Stimulated activated CD4-positive, alpha-beta T cell treated with anti-CD3 and anti-CD28 coated beads, TNF-alpha, amount 100 ng/mL, for 24 hours (primary cell): ENCODE measurements at places on chromosomes 2 and 18.

- DNase-seq = no peak
Observed at GRCh38 chr2:138716183-138716582, 64.0 kb downstream of the NXPH2 start.

DNA sequence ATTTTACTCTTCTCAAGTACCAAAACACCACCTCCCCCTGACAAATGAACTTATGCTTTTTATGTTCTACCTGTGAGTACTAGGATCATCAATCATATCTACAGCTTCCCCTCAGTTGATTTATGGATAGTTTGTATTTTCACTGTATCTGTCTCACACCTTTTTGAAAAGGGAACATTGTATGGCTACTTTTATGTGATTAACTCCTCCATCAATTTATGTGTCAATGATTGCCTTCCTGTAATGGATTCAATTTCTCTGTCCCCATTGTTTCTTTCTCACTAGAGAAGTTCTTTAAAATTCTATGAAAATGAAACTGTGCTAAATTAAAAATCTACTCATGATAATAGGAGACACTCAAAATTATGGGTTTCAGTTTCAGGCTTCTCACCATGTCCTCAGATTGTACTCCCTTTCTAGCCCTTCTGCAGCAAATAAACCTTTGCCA lies 935.0 kb downstream of the TRIB2 start:
- DNase-seq = no peak

- DNase-seq = no peak
Observed at GRCh38 chr2:127658146-127658545, 12.2 kb downstream of the GPR17 start.

DNA sequence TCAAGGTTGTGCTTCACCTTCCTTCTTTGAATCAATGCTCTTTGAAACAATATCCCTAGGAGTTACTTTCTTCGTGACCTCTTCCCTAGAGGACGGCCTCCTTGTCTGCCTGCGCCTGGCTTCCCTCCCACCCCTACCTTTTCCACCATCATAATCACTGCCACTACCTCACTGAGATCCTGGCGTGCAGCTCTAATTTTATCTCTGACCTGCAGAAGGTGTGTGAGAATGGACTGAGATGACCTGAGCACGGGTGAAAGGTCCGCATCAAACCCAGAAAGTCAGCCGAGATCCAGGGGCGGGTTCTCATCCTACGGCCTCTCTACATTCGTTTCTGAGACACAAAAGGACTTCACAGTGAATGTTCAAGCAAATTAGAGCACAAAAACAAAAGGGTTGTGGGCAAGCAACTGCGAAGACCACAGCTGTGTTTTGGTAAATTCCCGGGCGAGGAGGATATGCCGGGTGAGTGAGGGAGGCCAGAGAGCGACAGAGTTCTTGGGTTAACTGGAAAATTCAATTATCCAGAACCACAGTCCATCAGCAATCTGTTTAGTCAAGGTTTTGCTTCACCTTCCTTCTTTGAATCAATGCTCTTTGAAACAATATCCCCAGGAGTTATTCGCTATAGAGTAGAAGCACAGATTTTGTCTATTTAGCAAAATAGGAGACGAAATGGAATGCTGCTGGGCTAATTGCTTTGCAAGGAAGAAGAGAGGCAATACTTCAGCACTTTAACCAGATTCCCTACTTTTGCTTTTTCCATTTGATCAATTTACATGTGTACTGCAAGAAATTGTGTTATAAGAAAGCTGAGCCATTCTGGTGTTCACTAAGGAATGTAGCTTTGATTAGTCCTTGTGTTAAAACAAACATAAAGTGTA lies 212.6 kb downstream of the ACKR3 start:
- no peak for DNase-seq

DNA sequence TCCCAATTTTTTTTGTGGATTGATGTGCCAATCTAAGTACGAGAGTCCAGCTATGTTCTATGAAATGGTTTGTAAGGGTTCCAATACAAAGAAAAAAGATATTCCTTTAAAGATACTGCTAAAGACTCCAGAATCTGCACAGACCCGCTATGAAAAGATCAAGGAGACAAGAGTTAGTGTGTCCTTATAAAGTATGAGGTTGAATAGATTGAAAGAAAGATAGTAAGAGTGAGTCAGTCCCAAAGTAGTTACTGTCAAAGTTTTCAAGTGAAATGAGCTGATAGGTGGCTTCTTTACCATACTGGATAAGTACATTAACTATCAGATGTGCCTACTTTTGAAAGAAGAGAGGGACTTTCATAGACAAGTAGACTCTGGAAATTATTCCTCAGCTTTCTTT lies 17.9 kb upstream of the EHBP1 start:
- no peak for DNase-seq

DNA sequence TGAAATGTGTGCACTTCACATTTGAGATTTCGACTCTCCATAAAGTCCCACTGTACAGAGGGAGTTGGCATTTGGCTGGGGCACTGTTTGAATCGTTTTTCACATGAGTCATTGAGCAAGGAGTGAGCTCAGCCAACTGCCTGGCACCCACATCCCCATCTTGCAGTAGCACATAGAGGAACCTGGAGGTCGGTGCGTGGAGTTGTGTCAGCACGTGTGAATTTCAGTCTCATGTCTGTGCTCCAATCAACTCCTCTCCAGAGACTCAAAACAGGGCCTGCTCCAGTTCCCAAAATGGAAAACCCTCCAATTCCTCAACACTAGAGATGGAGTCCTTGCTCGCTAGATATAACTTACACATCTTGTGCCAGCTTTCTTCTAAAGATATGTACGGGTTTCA lies 126.8 kb upstream of the CAPN13 start:
- no peak for DNase-seq

DNA sequence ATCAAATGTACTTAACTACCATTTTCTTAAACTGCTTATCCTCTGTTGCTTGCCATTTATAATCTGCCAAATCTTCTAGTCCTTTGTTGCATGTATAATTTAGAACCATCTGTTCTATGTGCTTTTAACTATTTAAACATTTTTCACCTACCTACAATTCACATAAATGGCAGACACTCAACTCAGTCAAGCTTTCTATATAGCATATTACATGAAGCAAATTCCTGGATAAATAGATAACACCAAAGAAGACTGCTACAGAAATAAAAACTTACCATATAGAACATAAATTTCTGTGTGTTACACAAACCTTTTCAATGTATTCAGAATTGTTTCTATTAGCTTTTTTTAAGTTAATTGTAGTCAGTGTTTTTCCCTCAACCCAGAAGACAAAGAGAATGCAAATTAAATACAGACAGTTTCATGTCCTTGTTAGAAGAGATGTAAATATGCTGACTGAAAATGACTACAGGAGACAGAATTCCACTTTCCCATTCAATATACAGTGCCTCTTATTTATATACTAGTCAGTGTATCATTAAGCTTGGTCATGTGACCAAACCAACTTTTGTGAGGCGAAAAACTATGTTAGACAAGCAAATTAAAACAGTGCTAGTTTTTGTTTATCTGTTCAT lies 2.6 kb downstream of the BAZ2B start:
- no peak for DNase-seq

DNA sequence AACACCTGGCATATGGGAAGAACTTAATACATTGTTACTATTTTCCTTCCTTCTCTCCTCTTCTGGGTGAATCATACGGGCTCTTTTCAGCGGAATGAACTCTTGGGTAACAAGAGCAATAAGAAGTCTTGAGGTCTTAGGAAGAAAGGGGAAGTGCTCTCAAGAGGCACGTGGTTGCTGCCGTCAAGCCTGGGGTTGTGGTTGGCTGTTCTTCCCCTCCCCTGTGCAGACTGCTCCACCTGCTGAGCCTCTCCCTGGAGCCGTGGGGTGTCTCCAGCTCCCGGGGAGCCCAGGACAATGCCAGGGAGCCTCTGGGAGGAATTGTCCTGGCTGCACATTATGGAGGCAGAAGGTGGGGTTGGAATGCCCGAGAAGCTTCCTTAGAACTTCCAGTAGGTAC lies 19.4 kb downstream of the TOGARAM2 start:
- no peak for DNase-seq

DNA sequence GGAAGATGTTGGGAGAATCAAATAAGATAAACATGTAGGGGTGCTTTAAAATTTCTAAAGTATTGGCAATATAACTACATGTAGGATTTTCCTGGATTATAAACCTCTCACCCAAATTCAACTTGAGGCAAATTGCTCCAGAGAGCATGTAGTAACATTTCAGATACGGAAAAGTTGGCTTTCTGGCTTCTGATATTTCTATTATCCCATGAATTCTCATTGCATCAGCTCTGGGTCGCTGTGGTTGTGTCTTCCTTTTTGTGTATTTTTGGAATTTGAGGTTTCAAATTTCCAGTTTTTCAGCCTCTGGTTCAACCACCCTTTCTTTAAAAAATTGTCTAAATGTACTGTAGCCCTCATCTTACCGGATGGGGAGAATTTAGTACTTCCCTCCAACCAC lies 32.3 kb downstream of the TGIF1 start:
- DNase-seq = no peak

- no peak for DNase-seq
Observed at GRCh38 chr2:199663157-199663556, 187.8 kb downstream of the FTCDNL1 start.

DNA sequence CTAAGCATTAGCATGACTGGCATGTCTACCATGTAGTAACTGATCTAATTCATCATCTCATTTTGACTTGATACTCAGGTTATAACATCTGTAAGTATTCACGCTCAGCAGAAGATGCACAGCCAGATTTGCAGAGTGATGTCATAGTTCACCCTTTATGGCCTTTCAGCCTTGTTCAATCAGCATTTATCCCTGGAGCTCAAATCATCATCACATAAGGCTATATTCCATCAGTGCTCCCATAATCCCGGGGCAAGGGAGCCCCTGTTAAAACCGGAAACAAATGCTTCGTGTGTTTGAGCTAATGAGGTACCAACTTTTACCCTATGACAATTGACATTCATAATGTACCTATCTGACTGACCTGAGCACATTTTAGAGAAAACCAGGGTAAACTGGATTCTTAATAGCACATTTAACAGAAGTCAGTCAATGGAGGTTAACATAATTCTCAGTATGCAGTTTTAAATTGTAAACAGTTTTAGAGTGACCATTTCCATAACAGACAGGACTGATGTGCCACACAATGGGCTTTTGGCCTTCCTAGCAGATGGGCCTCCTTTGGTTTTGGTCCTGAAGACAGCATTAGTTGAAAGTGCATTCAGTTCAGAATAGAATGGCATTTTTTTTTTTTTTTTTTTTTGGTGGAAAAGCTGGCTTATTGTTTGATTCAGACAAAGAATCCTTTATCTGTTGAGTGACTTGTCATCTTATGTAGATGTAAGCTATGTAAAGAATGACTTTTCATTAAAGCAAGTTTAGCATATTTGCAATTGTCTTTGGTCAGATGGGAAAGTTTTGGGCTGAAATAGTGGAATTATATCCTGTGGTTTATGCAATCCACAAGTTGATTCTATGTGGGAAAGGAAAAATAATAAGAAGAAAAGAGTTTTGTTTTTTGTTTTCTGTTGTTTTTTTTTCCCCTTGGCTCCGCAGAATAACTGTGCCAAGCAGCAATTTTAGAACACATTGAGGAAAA lies 866.0 kb upstream of the ACVR2A start:
- no peak for DNase-seq

DNA sequence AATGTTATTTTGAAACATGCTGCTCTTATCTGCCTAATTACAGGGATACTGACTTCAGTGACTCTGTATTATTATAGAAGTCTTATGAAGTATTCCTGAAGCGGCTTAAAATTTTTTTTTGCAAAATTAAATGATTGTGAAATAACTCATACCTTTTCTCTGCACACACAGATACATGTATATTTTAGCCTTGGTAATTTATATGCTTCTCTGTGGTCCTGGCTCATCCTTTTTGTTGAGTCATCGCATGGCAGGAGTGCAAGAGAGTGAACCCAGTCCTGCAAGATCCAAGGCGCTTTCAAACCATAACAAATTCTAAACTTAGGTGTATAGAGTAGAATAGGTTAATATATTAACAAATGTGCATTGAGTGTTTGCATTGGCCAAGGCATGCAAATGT lies 8.6 kb downstream of the CCNT2 start:
- no peak for DNase-seq

DNA sequence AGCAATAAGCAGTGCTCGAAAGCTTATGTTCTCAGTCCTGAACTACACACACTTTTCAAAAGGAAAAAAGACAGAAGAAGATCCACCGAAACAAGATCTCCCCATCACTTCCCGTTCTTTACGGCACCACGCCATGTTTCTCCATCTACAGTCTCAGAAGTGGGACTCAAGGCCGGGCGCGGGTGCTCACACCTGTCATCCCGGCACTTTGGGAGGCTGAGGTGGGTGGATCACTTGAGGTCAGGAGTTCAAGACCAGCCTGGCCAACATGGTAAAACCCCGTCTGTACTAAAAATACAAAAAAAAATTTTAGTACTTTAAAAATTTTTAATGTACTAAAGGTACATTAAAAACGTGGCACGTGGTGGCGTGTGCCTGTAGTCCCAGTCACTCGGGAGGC lies 31.2 kb downstream of the ZNF516 start:
- DNase-seq = no peak

DNA sequence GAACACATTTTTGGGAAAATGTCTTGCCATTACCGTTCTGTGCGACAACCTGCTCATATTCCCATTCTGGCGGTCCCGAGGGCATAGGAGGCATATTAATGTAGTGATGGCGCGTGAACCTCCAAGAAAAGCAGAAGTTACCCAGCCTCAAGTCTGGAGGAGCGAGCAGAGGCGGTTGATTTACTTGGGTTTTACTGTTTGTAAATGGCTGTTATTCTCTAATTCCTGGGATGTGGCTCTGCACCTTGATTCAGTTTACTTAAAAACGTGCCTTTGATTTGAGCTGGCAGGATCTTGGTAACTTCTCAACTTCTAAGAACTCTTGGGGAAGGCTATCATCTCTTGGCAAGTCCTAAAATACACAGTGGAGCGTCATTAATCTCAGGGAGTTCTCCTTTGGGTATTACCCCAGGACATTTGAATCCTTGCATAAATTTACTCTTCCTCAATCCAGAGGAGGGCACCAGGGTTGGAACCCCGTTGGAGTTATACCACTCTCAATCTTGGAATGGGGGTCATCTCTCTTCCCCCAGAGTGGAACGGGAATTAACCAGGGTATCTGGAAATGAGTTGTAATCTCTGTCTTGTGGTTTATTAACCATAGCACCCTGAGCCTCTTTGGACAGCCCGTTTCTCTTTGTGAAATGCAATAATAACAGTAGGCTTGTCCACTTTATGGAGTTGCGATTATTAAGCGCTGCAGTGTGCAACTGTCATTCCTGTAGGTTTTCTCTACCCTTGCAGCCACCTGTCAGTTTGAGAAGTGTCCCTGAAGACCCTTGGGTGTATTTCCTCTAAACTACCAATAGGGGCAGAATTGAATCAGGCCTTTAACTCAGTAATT lies 2.1 kb downstream of the HK2 start:
- DNase-seq = no peak

GRCh38 chr18:10081492-10081891 lies 167.7 kb downstream of the VAPA start:
- DNase-seq = no peak

- peak; percentile 2 for DNase-seq
Observed at GRCh38 chr2:200810998-200811332, 745 bp upstream of the BZW1 start.

GRCh38 chr18:36302676-36303075 lies 5.2 kb downstream of the FHOD3 start:
- DNase-seq = no peak

DNA sequence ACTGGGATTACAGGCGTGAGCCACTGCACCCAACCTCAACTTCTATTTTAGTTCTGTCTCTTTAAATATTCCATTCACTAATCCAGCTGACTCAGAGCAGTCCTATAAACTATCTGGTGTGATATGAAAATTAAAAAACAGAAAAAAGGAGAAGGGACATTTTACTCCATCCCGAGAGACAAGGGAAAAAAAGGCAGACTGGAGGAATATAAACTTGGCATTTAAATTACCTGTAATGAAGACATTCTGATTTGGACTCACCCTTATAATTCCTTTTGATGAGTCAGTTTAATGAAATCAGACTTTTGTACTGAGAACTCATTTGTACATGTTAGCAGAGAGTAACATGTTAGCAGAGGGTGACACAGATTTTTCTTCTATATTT lies 74.8 kb upstream of the RIOK3 start:
- DNase-seq = no peak
